ENCODE measurements at places on chromosomes 7 and 10.

- DNase-seq = peak; percentile 68
These were observed 71.2 kb upstream of the FOXK1 start for GRCh38 chr7:4610768-4611467.

GRCh38 chr7:51246258-51247245, 70.1 kb downstream of the COBL start:
- no peak for DNase-seq

- DNase-seq = no peak
These were observed 631.7 kb upstream of the MGMT start for GRCh38 chr10:128835361-128835760.

- no peak for DNase-seq
These were observed 131.8 kb downstream of the TES start for GRCh38 chr7:116342125-116342524.

DNA sequence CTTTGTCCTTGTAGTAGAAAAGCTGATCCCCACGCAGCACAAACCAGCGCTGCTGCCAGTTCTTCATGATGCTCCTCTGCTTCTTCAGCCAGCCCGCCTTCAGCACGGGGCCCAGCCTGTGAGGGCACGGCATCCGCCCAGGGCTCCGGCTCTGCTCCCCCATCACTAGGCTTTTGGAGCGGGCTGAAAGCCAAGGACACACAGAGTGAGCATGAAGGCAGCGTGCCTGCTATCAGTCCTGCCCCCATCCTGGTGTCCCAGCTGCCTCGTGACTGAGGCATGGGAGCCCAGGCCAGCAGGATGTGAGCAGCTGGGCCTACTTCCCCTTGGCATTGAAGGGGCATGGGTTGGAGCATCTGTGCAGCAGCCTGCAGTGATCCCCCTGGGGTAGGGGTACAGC, 21.9 kb downstream of the ARHGAP22 start:
- DNase-seq = no peak

DNA sequence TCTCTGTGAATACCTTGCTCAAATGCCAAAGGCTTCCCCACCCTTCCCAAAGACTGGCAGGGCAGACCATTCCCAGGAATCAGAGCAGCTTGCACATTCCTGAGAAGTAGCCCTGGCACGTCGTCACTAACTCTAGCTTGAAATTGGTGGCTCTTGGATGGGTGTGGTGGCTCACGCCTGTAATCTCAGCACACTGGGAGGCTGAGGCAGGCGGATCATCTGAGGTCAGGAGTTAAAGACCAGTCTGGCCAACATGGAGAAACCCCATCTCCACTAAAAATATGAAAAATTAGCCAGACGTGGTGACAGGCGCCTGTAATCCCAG, 108.2 kb upstream of the MPP7 start:
- DNase-seq = no peak

GRCh38 chr10:129870961-129871621, 93.0 kb downstream of the EBF3 start:
- DNase-seq = no peak

- DNase-seq = no peak
These were observed 2.2 kb upstream of the ATP6V0E2 start for GRCh38 chr7:149871576-149871975.

- DNase-seq = no peak
These were observed 454.7 kb upstream of the FOXK1 start for GRCh38 chr7:4227105-4228010.

DNA sequence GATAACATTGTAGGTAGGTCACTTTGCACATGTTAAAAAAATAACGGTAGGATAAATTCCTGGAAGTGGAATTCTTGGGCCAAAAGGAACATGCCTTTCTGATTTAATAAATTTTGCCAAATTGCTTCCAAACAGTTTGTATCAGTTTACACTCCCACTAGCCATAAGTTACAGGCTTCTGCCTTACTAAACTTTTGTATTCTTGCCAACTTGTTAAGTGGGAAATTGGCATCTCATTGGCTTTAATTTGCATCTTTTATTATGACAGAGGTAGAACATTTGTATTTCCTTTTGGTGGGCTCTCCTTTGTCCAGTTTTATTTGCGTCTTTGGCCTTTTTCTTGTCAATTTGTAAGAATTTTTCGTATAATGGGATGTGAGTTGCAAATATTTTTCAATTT, 38.3 kb upstream of the FAM180A start:
- DNase-seq = no peak

DNA sequence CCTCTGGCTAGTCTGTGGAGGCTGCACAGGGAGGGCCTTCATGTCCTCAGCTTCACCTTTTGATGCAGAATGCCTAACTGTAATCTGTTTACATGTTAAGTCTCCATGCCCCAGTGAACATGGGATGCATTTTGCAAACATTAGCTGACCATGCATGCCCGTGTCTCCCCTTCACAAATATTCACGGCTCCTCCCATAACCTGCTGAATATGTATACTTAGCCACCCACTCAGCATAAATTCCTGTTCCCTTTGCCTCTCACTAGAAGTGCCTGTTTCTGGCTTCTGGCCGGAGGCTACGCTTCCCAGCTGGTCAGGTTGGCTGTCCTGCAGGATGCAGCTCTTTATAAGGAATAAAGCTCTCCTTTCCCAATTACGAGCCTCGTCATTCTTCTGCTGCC, 552.7 kb downstream of the DNAJB6 start:
- DNase-seq = peak; percentile 19

DNA sequence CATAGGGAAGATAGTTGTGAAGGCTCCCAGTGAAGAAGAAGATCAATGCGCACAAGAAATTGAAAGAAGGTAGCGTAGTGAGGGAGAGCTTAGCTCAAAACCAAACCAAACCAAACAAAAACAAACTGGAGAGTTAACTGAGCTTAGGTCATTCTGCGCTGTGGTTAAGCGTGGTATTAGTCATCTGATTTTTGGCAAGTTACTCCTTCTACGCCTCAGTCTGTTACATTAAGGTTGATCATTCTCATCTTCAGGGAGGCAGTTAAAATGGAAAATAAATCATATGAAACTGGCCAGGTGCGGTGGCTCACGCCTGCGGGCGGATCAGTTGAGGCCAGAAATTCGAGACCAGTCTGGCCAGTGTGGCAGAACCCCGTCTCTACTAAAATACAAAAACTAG, 259.7 kb downstream of the EXOC4 start:
- no peak for DNase-seq

DNA sequence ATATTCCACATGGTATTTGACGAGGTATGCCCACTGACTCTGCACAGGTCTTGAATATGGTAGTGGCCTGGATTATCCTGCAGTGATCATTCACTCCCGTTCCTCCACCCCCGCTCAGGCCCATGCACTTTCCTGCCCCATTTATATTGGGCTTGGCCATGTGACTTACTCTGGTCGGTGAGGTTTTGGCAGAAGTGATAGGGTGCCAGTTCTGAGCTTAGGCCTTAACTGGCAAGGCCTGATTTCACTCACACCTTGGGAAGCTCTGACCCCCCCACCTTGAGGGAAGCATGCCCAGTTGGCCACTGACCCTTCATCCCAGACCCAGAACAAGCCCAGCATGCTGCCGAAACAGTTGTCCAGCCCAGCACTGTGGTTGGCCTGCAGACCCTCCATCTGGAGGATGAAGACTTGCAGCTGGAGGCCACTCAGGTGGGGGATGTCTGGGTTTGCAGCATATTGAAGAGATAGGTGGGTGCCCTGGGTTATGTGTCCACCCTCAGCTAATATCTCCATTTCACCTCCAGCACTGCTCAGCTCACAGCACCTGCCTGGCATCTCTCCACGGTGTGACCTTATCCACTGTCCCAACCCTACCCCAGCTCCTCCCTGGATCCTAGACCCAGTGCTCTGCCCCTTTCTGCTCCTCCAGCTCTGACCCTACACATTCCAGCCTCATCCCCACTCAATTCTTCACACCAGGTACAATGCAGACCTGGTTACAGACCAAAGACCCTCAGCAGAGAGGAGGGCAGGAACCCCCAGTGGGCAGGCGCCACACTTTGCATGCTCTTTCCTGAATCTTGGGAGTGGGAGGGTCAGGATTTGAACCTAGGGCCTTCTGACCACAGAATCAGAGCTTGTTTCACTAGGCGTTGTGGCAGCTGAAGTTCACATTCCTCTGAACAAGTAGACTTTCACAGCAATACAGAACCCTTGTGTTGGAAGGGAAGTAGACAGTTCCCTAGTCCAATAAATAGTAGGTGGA, 138.1 kb upstream of the CHST15 start:
- DNase-seq = no peak

DNA sequence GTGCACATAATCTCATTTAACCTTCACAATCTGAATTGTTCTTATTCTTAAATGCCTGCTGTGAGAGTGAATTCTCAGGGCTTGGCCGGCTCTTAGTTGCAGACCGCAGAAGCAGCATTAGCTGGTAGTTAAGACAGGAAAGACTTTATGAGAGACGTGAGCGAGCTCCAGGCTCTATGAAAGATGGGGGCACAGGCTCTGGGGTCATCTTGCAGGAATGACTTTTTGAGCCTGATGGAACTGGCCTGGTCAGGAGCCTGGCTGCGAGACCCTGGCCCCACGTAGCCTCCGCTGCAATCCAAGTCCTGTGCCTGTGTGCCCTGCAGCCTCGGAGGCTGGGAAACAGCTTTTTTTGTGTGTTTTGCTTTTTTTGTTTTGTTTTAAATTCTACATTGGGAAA, 958.8 kb upstream of the ZNF722 start:
- no peak for DNase-seq

GRCh38 chr10:132100556-132101349, 35.0 kb downstream of the JAKMIP3 start:
- no peak for DNase-seq

- DNase-seq = peak; percentile 42
These were observed 256.4 kb downstream of the FZD1 start for GRCh38 chr7:91520645-91521044.

- DNase-seq = peak; percentile 40
These were observed 103.7 kb downstream of the RNF216 start for GRCh38 chr7:5677538-5678294.

GRCh38 chr7:123154231-123154860, 45.4 kb downstream of the SLC13A1 start:
- peak; percentile 67 for DNase-seq

DNA sequence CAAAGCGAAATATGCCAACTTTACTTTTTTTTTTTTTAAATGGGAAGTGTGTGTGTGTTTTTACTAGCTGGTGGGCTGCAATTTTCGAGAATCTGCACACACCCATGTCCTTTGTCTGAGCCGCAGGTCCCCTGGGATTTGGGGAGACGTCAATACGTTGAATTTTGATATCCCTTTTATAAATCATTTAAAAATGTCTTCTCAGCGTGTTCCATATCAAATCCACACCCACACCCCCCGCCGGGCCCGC, 404 bp upstream of the FMC1 start:
- no peak for DNase-seq

DNA sequence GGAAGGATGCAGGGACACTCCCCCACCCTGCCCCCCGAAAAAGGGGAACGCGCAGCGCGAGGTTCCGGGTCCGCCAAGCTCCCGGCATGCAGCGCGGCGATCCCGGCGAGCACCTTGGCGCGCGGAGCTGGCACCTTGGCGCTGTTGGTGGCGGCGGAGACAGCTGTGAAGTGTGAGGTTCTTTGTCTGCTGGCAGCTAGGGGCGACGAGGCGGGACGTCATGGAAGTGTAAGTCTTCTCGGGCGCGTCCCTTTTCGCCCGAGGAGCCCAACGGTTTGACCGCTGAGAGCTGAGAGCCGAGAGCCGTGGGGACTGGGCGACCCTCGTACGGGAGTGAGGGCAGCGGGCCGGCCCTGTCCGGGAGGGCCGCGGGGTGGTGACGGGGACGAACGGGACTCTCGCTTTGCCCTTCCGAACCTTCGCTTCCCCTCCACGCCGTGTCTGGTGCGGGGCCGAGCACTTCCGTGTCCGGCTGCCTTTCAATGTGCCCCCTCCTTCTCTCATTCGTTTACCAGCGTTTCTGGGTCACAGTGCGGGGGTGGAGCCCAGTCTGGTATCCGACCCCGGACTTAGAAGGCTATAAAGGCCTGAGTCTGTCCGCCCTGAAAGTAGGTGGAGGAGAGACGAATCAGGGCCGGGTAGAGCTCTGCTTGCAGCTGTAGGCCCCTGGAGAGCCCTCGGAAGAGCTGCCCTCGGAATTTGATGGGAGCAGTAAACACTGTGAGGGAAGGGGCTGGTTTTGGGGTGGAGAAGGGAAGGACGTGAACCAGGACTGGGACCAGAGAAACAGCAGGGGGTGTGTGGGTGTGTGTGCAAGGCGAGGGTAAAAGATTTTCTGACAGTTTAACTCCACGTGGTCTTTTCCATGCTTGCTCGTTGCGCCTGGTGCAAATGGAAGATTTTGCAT, at the start of gene CRCP:
TSS of gene CRCP (plus strand) at position 105 of the 907 bp plus-strand sequence. CDS start at position 221, 116 bp downstream.
- peak; percentile 34 for DNase-seq

DNA sequence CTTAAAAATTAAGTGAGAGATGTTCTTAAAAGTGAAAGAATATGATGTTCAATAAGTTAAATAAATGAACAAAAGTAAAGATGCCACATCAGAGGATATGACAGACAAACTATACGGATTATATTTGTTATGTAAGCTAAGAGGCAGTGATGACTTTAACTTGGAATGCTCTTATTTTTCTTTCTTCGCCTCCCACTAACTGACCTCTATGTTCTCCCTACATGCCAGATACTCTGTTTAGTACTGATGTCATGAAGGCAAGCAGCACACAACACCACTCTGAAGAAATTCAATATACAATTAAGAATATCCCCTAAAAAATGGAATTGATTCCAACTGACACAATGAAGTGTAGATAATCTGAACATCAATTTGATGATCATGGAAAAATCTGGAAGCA, 223.4 kb downstream of the DOCK4 start:
- DNase-seq = no peak

DNA sequence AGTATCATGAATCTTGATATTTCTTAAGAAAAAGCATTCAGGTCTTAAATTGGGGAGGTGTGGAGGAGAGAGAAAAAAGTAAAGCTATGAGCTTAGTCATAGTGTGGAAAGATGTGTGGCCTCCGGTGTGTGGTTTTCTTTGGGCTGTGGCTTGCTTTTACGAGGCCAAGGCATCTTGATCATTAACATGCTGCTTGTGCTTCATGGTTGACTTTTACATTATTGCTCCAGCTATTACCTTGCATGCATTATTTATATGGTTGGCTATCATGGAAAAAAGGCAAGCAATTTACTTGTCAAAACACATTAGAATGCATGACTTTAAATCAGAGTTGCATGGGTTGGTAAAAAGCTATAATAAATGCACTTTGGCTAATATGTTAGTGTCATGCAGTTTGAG, 300.7 kb upstream of the ADARB2 start:
- DNase-seq = no peak

GRCh38 chr10:5443429-5443828, 31.1 kb downstream of the NET1 start:
- DNase-seq = no peak

GRCh38 chr10:79202188-79203013, 133.6 kb downstream of the ZMIZ1 start:
- no peak for DNase-seq

All from NCI-H510A treated with DMSO at 0.1 percent for 48 hours (cell line).